ENCODE measurements at places on chromosomes 3 and 15.

DNA sequence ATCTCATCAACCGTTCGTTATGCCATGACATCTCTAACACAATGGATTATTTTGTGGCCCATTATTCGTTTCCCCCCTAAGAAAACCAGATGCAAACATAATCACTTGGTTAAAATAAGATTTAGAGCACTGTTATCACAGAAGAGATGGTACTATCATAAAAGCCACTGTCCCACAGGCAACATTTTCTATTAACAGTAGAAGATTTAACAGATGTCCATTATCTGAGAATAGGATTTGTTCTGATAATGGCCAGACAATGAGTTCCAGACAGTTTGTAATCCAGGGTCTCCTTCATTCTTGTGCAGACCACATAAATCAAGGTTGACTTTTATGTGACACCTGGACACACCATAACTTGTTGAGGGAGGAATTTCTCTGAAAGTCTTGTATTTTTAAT is 153.1 kb downstream of the CLSTN2 start:
- no peak for DNase-seq

- DNase-seq: no peak
Observed at GRCh38 chr3:172115059-172115458, 75.7 kb downstream of the FNDC3B start.

- no peak for DNase-seq
Observed at GRCh38 chr15:85974348-85974705, 105.3 kb upstream of the AGBL1 start.

- peak; percentile 81 for DNase-seq
Observed at GRCh38 chr15:79923079-79923514, 26.3 kb upstream of the MTHFS start.

GRCh38 chr3:21839592-21839991 is 88.6 kb upstream of the ZNF385D start:
- DNase-seq: no peak

DNA sequence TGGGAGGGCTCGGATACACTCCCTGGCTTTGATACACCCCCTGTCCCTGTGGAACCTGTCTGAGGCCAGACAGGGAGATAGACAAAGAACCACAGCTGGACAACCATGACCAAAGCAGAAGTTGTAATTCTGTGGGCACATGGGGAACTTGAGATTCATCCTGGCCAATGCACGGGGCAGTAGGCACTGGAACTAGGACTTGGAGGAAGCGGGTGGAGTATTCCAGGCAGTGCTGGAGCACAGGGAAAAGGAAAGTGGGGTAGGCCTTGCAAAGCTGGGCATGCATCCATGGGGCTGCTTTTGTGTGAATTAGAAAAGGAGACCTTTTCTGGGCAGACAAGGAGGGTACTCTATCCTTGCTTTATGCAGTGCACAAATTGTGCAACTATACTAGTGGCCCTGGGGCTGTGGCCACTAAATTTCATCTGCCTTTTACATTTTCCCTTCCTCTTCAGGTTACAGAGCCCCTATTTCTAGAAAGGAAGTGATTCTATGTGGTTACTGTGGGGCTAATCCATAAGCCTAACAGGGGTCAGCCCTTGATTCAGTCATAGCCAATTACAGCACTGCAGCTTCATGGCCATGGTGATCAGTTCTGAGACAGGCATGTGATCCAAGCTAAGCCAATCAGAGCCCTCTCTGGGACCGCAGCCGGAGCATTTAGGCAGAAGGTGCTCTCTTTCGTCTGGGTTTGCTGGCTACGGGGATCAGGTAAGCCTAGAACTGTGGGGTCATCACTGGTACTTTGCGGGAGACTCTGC is 21.0 kb downstream of the CRABP1 start:
- DNase-seq: no peak

Measured in activated naive CD4-positive, alpha-beta T cell treated with anti-CD3 and anti-CD28 coated beads, Interleukin-2, amount 50 U/mL, for 72 hours (primary cell).